ENCODE measurements at places on chromosomes 7 and 10. TPM values are rescaled to one million over a fixed set of nuclear protein-coding genes. Genes with fewer than 3 reads are reported as not detected.

Gene CUL1
- polyA plus RNA-seq, result 74.0 TPM

DNA sequence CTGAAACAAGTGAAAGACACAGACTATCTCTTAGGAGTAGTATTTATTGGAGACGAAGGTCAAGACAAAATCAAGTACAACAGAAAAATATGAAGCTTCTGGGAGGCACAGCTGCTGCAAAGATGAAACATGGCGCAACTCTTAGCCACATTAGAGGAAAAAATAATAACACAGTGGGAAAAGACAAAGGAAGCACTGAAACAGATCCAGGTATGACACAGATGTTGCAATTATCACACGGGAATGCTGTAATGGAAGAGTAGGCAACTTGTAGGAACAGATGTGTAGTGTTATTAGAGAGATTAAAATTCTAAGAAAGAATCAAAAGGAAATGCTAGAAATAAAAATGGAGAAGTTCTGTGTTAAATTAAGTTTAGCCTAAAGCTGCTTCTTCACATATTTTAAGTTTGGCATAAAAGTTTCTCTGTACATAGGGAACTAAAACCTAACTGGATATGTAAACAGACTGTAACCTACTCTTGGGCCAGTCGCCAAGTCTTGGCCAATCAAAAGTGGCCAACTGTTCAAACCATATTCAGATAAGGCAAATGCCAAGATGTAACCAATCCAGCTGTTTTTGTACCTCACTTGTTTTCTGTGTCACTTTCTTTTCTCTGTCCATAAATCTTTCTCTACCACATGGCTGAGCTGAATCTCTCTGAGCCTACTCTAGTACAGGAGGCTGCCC is 1132.0 kb upstream of the LRRTM3 start:
- no peak for DNase-seq

GRCh38 chr7:21828841-21829240 is 116.9 kb downstream of the CDCA7L start:
- DNase-seq, result no peak

DNA sequence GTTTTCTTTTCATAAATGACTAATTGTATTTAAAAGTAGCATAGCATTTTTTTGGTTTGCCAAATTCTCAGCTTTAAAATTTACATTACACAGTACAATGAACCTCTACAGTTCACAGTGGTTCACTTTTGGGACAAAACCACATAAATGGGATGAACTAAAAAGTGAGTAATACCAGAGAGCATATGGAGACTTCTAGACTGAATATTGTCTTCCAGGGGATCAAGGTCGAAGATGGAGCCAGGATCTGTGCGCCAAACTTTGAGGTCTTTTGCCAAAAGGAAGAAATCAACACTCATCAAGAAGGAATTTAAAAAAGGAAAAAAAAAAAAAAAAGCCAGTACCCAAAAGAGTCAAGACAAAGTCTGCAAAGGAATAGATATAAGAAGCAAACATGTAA is 87.5 kb downstream of the NEBL start:
- DNase-seq, result no peak

GRCh38 chr7:2010551-2011265 is 222.0 kb downstream of the MAD1L1 start:
- DNase-seq, result no peak

- DNase-seq, result no peak
Observed at GRCh38 chr10:114431414-114432135, 27.3 kb upstream of the AFAP1L2 start.

DNA sequence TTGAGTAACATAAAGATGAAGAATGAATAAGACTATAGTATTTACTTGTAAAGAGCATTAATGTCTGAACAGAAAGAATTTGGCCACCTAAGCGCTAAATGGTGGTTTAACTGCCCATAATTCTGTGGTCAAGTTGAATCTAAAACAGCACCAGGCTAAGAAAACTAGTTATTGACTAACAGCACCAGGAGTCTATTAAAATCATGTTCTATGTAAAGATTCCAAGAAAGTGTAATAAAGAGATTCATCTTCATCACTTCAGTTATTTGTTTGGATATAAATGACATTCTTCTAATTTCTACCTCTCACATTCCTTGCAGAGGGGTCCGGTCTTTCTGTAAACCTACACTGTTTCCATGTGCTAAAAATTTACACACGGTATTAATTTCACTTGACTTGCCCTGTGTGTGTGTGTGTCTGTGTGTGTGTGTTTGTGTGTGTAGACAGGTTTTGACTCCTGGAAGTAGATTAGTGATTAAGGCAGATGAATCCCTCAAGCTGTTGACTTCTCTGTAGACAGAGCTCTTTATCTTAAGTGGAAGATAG is 84.4 kb downstream of the KLF6 start:
- no peak for DNase-seq

- DNase-seq, result peak; percentile 13
Observed at GRCh38 chr10:15370212-15370855, 755 bp downstream of the FAM171A1 start.

DNA sequence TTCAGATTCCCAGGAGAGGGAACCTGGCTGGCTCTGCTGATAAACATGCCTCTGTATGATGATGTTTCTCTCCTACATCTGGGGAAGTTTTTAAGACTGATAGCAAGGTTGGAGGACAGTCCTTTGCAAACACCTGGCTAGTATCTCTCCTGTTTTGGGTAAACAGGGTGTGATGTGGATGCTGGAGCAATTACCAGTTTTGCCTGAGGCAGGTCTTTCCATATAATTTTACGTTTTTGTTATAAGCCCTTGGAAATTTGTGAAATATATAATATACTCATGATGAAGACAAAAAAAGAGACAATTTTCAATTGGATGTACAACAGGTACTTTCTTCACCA is 138.6 kb downstream of the ADAM22 start:
- DNase-seq, result no peak

- no peak for DNase-seq
Observed at GRCh38 chr7:133613250-133613790, 360.4 kb downstream of the EXOC4 start.

GRCh38 chr10:36393801-36394200 is 731.6 kb upstream of the ANKRD30A start:
- DNase-seq, result no peak

DNA sequence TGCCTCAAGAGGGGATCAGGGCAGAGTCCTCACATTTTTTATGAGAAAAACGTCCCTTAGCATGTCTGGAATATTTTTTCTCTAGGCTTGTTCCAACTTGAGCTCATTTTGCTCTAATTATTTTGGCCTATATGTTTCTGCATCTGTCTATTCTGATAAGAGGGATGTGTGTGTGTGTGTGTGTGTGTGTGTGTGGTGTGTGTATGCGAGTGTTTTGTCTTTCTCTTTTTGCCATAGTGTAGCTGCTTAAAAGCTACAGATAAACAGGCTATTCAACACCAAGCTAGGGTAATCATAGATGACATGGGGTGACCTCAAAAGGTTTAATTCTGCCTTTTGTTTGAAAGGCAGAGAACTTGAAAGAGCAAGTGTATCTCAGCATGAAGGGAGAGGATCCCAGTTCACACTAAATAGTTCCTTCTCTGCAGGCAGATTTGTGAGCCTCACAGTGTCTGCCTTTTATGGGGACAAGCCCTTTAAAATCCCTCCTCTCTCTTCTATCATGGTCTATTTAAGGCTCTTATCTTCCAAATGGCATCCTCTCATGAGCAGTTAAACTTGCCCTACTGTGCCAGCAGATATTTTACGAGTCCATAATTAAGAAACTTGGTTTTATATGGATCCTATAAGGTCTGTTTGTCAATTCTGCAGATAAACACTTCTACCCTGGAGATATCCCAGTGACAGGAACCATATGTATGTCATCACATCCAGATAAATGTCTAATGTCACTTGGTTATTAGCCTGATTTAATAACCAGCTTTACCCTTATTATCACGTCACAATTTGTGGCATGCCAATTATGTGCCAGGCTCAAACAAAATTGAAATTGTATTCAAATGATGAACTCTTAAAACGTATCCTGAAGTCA is 202.9 kb upstream of the MTPN start:
- DNase-seq, result no peak

DNA sequence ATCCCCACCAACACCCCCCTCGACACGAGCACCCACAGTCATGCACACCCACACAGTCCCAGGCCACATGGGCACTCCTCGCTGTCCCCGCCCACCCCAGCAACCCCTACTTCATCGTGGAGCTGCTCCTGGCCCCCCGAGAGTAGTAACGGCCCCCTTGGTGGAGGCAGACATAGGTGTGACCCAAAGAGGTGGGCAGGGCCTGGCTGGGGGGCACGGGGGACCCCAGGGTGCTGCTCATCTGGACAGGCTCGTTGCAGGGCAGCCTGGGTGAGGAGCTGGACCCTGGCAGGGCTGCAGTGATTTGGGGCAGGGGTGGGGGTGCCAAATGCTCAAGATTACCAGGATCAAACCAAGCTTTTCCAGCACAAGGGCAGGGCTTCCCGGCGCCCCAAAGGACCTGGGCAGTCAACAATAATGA is 42.4 kb upstream of the ZMIZ1 start:
- DNase-seq, result no peak

Gene TMEM236
- polyA plus RNA-seq, result not detected

DNA sequence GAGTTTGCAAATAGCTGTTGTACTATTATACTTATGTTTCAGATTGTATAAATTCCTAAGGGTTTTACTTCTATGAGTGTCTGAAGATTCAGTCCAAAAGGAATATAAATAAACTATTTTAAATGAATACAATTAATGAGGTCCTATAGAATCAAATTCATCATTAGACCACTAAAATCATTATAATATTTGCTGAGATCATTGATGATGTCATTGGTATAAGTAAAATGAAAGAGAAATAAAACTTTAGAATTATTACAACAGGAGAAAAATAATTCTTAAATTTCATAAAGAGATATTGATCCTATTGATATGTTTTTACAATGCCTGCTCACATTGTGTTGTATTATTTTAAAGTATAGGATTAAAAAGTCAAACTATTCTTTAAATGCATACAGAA is 544.0 kb upstream of the ZWINT start:
- DNase-seq, result no peak

DNA sequence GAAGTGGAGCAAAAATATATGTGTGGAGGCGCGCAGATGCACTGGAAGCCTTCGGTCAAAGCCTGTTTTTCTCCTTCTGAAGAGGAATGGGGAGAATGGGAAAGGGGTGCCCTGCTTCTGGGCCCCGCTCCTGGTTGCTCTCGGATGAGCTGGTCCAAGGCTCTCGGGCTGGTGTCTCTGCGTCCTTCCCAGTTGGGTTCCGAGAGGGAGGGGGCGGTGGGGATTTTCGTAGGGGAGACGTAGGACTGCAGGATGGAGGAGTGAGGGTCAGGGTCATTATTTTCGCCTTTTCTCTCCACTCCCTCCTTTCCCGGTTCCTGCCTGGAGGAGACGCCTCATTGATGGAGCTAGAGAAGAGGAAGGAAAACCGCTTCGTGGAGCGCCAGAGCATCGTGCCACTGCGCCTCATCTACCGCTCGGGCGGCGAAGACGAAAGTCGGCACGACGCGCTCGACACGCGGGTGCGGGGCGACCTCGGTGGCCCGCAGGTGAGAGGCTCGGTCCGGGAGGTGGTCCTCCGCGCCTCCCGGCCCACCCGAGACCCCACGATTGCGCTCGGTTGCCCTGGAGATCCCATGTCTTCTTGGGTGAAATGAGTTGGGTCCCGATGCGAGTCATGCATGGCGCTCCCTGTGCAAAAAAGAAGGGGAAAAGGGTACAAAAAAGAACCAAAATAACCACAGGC is 790 bp downstream of the ADAM22 start:
- DNase-seq, result peak; percentile 17

Gene TAF6
- 30.8 TPM for polyA plus RNA-seq

Gene SPDYE9
- polyA plus RNA-seq, result 0.08 TPM

Gene CALML3
- polyA plus RNA-seq, result not detected

GRCh38 chr10:62171791-62172190 is 96.9 kb downstream of the RTKN2 start:
- DNase-seq, result no peak

Data from naive thymus-derived CD4-positive, alpha-beta T cell (primary cell).